ENCODE measurements at places on chromosomes 12 and 14.

GRCh38 chr12:39413836-39414771, 28.8 kb downstream of the KIF21A start:
- DNase-seq: no peak

GRCh38 chr14:104211741-104212140, 73.4 kb downstream of the KIF26A start:
- no peak for DNase-seq

DNA sequence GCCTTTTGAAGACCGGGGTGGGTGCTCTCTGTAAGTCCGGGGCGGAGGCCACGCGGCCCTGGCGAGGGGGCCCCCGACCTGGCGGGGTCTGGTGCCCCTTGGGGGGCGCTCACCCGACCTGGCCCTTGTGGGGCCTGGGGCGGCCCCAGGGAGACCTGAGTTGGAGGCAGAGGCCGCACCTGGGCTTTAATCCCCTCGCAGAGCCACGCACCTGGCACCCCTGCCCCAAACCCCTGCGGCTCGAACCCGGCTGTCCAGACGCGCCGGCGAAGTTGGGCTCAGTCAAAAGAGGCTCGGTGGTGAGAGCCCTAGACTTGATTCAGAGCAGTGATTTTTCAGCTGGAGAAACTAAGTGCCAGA, 267 bp downstream of the CFAP251 start:
- no peak for DNase-seq

- no peak for DNase-seq
Measured at GRCh38 chr14:70822530-70823185, 13.3 kb upstream of the MAP3K9 start.

DNA sequence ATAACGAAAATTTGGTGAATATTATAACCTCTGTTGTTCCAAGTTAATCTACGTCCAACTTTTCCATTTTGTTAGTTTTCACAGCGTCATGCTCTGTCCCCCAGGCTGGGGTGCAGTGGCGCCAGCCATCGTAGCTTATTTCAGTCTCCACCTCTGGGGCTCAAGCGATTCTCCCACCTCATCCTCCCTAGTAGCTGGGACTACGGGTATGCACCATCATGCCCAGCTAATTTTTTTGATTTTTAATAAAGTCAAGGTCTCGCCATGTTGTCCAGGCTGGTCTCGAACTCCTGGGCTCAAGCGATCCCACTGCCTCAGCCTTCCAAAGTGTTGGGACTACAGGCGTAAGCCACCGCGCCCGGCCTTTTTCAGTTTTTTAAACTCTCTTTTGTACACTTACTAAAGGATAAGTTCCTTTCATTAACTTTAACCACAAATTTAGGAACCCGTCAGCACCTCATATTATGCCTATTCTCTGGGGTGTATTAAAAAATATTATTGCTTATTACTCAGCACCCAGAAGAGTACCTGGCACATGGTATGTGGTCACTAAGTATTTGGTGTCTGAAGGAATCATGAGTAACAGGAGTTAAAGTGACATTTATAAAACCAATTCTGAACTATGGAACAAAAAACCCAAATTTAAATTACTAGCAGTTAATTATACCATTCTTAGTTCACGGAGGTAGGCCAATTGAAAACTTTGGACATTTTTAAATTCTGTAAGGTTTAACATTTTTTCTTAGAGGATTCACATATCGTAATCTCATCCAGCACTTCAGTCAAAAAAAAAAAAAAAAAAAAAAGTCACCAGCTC, 925 bp upstream of the MIPOL1 start:
- DNase-seq: no peak

GRCh38 chr14:45249856-45250575, 3.0 kb downstream of the MIS18BP1 start:
- no peak for DNase-seq

- no peak for DNase-seq
Measured at GRCh38 chr12:128204711-128205110, 62.3 kb upstream of the TMEM132C start.

GRCh38 chr14:71290960-71291466, 383.8 kb downstream of the PCNX1 start:
- DNase-seq: no peak

GRCh38 chr14:88737245-88737644, 55.5 kb downstream of the EML5 start:
- no peak for DNase-seq

DNA sequence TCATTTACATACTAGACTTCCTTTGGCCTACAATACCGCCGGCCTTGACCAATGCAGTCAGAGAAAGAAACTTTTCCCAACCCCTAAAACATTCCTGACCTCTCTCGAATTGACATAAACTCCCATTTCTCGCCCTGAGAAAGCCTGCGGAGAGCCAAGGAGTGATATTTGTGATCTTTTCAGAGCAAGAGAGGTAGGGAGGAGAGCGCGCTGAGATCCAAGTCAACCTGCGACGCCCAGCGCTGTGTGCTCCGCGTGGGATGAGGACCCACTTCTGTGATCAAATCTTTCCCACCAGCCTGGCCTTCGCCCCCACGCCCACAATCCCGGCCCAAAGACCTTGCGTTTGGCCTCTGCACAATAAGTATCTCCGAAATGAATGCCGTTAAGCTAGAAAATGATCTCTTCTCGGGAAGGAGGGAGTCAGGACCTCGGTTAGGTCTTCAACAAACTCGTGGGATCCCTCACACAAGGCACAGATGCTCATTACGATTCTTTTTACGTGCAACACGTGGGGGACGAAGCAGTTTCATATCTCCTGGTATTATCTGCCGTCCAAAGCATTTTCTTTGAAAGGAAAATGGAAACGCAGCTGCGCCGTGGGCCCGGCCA, 6.3 kb upstream of the NPAS3 start:
- no peak for DNase-seq

DNA sequence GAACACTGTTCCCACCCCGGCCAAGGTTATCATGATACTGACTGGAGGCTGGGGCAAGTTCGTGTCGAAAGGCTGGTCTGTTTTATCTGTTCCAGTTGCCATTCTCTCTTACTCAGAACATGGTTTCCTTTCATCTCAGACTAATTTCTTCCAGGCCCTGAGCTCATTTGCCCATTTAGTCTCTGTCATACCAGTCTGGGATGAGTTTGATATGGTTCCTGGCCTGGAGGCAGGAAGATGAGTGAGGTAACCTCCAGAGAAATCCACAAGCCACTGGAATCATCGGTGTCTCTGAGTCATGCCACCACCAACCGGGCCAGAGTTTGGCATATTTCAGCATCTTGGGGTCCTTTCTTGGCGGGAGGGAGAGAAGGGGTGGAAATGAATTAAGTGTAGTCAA, 114.7 kb downstream of the NTF3 start:
- DNase-seq: no peak

GRCh38 chr12:25264114-25264513, 13.4 kb upstream of the KRAS start:
- no peak for DNase-seq

- no peak for DNase-seq
Measured at GRCh38 chr14:100268591-100269207, 29.8 kb downstream of the YY1 start.

DNA sequence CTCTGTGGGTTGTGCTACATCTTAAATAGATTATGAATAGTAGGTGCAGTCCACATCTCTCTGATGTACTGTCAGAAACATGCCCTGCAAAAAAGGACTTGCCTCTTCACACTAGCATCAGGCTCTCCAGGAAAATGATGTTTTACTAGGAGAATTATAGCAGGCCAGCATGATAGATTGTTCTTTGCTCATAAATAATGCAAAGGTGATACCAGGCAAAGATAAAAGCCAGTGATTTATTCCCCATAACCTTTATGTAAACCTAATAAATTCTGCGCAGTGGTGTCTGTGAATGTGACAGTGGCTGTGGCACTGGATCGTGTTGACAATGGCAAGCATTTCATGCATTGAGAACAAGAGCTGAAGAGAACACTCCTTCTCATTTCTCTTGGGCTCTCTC, 646.5 kb upstream of the SEL1L start:
- DNase-seq: no peak

GRCh38 chr14:87013583-87013982, 979.4 kb downstream of the GALC start:
- DNase-seq: no peak

GRCh38 chr14:78259831-78260230, 89.7 kb downstream of the NRXN3 start:
- DNase-seq: no peak

- DNase-seq: no peak
Measured at GRCh38 chr12:27355979-27356378, 23.3 kb downstream of the BMAL2 start.

DNA sequence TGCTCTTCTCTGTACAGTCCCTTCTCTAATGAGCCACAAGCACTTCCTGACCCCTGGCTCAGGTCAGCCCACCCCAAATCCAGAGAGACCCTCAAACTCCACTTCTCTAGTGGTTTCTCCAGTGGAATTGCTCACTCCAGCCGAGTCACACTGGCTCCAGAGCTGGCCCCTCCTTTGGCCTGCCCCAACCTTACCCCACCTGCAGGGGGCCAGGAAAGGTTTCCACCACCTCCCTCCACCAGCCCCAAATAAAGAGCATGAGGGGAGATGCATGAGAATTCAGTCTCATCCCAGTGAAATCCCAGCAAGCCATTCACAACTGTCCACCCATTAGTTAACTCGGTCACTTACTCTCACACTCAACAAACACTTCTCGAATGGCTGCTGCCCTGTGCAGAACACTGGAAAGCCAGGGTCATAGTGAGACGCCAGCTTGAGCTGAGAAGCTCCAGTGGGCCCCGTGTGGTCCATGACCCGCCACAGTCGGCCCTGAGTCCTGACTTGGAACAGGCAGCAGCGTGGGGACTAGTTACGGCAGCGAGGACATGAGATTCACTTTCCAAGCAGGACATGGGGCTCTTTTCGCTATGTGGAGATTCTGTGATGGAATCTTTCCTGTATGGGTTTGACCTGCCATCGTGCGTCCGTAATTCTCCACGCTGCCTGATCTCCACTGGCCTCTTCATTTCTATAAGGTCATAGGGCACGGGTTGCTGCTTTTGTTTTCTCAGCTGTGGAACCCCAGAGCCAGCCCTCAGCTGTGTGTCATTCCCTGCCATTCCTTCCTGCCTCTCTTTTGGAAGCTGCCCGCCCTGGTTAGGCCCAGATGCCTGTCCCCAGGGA, 44.2 kb downstream of the SLC6A12 start:
- DNase-seq: no peak

- DNase-seq: no peak
Measured at GRCh38 chr14:69471916-69472315, 12.6 kb upstream of the PLEKHD1 start.

DNA sequence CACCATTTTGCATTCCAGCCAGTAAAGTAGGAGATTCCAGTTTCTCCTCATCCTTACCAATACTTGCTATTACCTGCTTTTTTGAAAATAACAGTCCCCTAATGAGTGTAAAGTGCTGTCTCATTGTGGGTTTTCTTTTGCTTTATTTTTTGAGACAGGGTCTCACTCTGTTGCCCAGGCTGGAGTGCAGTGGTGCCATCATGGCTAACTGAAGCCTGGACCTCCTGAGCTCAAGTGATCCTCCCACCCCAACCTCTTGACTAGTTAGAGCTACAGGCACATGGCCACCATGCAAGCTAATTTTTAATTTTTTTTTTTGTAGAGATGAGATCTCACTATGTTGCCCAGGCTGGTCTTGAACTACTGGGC, 60.6 kb downstream of the NINJ2 start:
- DNase-seq: no peak

- no peak for DNase-seq
Measured at GRCh38 chr14:103530390-103530789, 1.4 kb downstream of the TRMT61A start.

DNA sequence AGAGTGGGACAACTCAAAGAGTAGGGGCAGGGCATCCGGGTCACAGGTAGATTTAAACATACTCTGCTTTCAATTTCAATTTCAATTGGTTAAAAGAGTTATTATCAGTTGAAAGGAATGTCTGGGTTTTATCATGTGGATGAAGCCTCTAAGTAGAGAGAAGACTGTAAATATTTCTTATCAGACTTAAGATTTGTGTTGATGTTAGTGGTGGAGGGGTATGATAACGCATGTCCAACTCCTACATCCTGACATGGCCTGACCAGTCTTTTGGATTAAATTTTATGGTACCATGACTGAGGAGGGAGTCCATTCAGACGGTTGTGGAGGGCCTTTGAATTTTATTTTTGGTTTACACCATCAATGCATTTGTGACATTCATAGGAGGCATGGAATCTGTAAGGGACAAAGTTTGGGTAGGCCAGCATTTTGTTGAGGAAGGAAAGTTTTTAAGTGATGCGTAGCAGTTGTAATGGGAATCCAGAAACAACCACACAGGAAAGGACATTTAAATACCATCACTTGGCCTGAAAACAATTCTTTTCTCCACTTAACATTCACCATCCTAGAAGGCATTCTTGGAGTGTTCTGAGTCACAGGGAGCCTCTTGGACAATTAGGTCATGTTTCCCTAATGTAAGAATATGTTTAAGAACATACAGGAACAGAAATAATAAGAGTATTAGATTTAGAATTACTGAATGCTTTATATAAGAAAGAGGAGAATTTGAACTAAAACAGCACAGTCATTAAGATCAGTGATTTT, 371.9 kb downstream of the ATP23 start:
- DNase-seq: peak; percentile 49

GRCh38 chr12:130916241-130916911, 37.3 kb upstream of the ADGRD1 start:
- DNase-seq: no peak

- no peak for DNase-seq
Measured at GRCh38 chr14:24238527-24239037, 3.8 kb downstream of the TINF2 start.

- no peak for DNase-seq
Measured at GRCh38 chr12:50166799-50167048, 445 bp downstream of the CERS5 start.

DNA sequence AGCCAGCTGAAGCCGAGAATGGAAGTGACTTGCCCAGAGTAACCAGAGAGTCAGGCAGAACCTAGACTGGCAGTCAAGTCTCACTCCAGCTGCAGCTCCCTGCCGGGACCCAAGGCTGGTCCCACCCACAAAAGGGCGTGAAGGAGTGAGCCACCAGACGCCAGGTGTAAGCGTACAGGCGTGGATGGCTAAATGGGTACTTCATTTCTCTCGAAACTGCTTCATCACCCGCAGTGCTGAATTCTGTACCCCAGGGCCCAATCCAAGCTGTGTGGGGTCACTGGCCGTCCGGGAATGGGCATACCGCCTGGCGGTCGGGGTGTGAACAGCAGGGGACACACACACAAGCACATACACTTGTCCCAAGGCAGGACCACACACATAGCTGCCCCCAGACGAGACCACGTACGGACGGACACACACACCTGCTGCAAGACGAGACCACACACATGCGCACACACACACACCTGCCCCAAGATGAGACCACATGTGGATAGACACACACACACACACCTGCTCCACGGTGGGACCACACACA, 34.8 kb downstream of the DEGS2 start:
- no peak for DNase-seq

- DNase-seq: no peak
Measured at GRCh38 chr12:106739815-106740530, 34.5 kb upstream of the RIC8B start.

DNA sequence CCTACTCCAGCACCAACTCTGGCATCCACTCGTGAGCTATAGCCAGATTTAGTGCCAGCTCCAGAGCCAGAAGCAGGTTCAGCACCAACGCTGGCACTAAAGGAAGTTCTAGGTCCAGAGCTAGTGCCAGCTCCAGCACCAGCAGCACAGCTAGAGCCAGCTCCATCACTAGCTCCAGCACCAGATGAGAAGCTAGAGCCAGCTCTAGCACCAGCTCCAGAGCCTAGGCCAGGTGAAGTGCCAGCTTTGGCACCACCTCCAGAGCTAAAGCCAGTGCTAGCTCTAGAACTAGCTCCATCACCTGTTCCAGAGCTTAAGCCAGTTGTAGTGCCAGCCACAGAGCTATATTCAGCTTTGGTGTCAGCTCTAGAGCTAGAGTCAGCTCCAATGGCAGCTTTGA, 24.7 kb downstream of the ABCD4 start:
- DNase-seq: no peak

GRCh38 chr12:50665170-50665569, 98.7 kb upstream of the ATF1 start:
- no peak for DNase-seq
